Inflammatory macrophage treated with lipopolysaccharide for 1 hour (primary cell): ENCODE measurements at places on chromosomes 7 and 10.

- no peak for DNase-seq
Measured at GRCh38 chr7:45073031-45073785, 15.6 kb downstream of the NACAD start.

DNA sequence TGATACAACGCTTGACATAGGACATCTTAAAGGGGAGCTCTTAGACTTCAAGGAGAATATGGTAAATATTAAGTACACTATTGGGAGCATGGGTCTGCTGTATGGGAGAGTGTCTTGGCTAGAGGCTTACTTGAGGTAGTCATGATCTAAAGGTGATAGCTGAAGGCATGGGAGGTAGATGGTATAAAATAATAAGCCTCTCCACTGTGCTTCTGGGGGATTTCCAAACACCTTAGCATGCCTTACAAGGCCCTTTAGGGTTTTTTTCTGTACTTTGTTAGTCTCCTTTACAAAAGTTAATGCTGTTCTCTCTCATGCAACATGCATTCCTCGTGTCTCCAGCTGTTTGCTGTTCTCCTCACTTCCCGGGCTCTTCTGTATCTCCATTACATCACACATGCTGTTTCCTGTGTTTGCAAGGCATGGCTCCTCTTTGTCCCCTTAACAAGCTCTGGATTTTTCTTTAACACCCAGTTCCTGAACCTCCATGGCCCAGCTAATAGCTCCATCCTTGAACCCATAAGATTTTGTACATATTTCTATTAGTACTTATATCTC, 449.7 kb downstream of the AUTS2 start:
- DNase-seq = no peak

GRCh38 chr10:114265392-114266053, 26.5 kb downstream of the VWA2 start:
- no peak for DNase-seq

DNA sequence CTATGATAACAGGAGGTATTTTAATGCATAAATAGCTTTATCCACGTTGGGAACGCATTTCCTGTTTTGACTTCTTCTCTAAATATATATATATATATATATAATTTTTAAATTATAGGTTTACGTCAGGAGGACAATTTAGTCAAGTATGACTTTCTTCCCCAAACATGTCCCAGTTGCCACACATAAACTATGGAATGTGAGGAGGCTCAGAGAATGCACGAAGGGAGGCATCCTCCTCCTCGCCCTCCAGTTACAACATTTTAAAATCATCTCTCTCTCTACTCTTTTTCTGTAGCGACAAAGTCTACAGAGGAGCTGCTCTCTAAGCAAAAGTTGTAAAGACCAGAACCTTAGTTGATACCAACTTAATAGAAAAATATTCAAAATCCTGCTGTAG, 106.9 kb upstream of the LYZL1 start:
- no peak for DNase-seq

DNA sequence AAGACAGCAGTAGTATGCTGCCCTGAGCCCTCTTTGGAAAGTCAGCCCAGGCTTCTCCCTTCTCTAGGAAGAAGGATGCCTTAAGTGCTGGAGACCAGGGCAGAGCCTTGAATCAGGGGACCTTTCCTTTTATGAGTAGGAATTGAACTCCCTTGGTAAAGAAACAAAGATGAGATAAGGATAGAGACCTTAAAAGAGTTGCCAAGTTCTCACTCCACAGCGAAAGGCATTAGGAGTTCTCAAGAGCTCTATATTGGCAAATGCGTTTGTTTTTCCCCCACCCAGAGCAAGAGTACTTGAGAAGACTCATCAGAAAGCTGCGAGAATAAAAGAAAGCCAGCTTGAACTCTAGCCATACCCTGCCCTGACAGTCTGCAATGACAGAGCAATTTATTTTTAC, 72.9 kb upstream of the OGDHL start:
- no peak for DNase-seq

DNA sequence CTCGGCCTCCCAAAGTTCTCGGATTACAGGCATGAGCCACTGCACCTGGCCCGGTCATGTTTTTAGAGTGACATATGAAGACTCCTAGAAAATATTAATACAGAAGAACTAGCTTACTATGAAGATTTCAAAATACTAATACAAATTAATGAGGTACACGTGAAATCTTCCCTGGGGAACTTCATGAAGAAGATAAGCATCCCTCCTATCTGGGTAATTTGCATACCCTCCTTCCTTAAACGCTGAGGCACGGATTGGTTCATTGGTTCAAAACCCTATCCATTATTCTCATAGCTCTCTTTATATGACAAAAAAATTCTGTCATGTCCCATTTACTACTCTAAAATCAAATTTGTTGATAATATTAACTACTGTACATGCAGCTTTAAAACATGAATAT, 224.8 kb upstream of the KLF14 start:
- DNase-seq = no peak

- DNase-seq = no peak
Measured at GRCh38 chr7:153017223-153017622, 257.7 kb downstream of the ACTR3B start.

DNA sequence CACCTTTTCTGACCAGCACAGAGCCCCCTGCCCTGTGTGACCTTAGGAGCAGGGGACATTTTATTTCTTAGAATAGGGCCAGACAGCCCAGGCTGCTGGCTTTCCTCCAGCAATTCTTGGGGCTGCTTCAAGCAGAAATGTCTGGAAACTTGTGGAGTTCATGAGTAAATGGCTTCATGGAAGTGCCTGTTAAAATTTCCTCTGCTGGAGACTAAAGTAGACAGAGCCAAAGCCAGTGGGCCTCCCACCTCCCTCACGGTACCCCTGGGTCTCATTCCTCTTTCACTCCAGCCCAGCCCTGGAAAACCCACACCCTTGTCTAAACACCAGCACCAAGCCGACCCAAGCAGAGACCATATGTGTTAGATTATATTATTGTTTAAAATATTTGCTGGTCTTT, 505.5 kb upstream of the ZMIZ1 start:
- no peak for DNase-seq

DNA sequence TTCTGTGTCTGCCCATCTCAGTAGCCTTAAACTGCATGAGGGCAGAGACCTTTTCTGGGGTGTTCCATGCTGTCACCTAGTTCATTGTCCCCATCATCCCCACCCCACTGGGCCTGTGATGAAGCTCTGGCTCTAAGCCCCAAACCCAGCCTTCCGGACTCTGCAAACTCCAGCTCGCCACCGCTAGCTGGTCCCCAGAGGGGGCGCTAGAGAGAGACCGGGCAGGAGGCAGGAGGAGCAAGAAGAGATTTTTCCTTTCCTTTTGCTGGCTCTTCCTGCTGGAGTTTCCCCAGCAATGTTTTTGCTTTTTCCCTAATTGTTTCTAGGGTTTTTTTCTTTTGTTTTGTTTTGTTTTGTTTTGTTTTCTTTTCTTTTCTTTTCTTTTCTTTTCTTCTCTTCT, 234.4 kb downstream of the TEX36 start:
- DNase-seq = no peak

- DNase-seq = no peak
Measured at GRCh38 chr10:31677195-31678138, 251.2 kb downstream of the ARHGAP12 start.

GRCh38 chr7:149529136-149529718, 31.6 kb upstream of the ZNF746 start:
- DNase-seq = no peak

- DNase-seq = no peak
Measured at GRCh38 chr7:139976055-139976837, 86.5 kb downstream of the PARP12 start.

GRCh38 chr10:118903251-118903650, 126.3 kb upstream of the NANOS1 start:
- no peak for DNase-seq

DNA sequence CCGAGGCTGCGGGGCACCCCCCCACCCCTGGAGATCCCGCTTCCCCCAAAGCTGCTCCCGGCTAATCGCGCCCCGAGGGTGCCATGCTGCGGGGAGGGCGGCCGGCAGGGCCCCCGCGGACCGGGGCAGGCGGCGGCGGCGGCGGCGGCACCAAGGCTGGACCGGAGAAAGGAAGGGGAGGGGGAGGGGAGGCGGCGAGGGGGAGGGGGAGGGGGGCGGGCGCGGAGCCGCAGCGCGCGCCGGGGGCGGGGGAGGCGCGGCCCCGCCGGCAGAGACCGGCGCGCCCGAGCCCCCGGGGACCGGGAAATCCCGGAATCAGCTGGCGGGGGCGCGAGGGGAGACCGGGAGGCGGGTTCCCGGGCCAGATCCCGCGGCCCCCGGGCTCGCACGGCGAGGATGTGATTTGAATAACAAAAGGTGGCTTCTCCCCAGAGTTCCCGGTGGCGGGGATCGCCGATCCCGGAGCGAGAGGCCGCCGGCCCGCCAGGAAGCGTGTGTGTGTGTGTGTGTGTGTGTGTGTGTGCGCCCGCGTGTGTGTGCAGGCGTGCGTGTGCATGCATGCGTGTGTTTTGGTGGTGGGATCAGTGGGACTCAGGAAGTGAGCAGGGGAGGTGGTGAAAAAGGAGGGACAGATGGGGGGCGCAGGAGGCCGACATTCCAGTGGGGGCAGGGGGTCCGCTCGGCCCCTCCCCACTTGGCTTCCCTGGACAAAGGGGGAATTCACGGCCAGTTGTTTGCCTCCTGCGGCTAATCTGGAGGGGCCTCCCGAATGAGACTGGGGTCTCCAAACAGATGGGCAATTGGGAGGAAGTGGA, 99.5 kb downstream of the HIP1 start:
- DNase-seq = peak; percentile 32

- peak; percentile 16 for DNase-seq
Measured at GRCh38 chr7:103065667-103066066, 8.9 kb downstream of the FBXL13 start.

DNA sequence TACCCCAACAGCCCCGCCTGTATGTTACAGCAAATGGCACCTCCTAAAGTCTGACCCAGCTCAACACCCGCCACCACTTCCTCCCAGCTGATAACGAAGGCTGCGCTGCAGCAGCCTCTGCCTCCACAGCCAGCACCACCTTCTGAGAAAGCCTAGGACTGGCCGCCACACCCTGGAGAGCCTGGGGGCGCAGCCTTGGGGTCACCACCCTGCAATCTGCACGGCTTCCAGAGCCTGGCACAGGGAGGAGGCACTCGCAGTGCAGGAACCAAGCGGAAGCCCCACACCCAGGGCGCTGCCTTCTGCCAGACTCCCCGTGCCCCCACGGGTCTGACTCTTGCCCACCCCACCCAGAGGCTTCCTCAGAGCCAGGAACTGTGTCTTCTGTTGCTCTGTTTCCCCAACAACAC, 112.5 kb downstream of the MAD1L1 start:
- no peak for DNase-seq

- DNase-seq = no peak
Measured at GRCh38 chr10:19014034-19014433, 34.6 kb upstream of the MALRD1 start.

- no peak for DNase-seq
Measured at GRCh38 chr7:11078247-11078834, 104.7 kb downstream of the PHF14 start.

DNA sequence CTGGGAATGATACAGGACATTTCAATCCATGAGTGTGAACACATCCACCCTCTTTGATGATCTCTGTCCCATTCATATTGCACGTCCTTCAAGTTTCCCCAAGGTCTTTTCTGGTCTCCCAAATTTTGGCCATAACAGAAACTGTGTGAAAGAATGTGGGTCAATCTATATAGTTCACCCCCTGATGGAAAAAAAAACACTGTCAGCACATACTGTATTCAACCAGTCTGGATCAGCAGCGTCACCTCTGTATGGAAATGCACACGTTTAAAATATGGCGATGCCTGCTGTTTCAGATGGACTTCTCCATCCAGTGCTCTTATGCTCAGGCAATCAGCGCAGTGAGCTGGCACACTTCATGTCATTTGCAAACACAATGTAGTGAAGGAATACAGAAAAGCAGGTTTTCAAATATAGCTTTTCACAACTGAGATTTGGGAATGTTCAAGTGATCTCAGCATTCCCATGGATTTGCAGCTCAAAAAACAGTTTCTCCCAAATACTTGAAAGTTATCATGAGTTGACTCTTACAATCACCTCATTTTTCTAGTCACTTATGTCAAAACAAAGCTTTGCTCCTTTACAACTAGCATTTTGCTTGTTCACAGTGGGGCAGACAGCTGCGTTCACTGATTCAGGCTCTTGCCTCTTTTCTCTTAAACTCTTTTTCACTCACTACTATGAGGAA, 61.1 kb downstream of the FAM13C start:
- DNase-seq = no peak

DNA sequence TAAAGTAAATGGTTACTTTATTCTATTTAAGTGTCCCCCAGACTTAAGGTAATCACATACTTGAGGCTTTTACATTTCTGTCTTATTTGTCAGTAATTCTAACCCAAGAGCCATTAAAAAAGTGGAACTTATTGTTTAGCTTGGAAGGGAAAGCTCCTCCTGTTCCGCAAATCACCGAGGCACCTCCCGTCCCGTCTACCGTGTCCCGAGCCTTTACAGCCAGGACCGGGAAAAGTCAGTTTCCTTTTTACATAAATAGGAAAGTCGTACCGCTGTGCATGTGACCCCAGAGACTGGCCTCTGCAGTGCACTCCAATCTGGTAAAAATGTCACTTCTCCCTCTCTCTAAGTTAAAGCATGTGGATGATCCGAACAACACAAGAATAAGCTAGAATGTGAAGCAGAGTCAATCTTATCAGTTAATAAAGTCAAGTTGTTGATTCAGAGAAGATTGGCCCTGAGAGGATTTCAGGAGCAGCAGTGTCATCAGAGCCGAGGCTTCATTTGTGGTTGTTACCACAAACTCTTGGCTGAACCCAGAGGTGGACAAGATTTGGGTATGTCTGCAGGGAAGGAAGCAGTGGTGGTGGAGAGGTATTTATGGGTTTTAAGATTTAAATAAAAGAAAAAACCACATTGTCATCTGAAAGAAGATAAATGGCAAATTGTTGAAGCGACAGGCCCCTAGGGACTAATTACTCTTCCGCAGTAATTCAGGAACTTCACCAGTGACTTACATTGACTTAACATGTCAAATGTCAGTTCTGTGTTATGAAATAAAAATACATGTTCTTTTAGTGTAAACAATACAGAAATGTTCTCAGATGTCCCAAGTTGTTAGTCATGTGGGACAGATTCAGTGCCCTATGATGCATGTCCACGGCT, 316.6 kb upstream of the ZNF32 start:
- peak; percentile 5 for DNase-seq

GRCh38 chr7:150311711-150312110, 11.4 kb upstream of the LRRC61 start:
- no peak for DNase-seq

- DNase-seq = no peak
Measured at GRCh38 chr7:141974831-141975230, 1.3 kb upstream of the TAS2R38 start.

DNA sequence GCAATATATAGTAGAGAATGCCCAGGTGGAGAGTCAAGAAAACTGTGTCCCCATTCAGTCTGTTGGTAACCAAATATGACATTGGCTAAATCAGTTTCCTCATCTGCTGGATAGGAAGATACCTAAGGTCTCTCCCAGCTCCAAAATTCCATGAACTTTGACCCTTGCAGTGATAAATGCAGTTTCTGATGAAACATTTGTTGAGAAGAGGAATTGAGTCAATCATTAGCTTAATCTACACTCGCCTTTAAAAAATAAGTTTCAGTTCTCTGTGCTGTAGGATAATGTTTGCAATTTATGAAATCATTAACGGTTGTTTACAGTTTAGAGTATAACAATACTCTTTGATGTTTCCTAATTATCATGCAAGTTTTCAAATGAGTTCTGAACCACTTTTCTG, 38.0 kb upstream of the SLC25A13 start:
- DNase-seq = peak; percentile 1

- peak; percentile 2 for DNase-seq
Measured at GRCh38 chr7:25597946-25598345, 369.7 kb upstream of the NPVF start.

GRCh38 chr10:107546284-107546683, 381.8 kb upstream of the SORCS1 start:
- no peak for DNase-seq

- no peak for DNase-seq
Measured at GRCh38 chr7:141562036-141562435, 10.8 kb downstream of the AGK start.
